ENCODE measurements at places on chromosomes 2 and 18. TPM values are rescaled to one million over a fixed set of nuclear protein-coding genes. Genes with fewer than 3 reads are reported as not detected.

The FAP gene
- total RNA-seq, result 0.53 TPM

The GALNT14 gene
- 2.4 TPM for total RNA-seq

The CXXC1 gene
- 37.7 TPM for total RNA-seq

The KIAA2012 gene
- total RNA-seq, result not detected

The POU3F3 gene
- total RNA-seq, result not detected
